Vagina (tissue), 2 donors: ENCODE measurements at places on chromosomes 6 and 20.

DNA sequence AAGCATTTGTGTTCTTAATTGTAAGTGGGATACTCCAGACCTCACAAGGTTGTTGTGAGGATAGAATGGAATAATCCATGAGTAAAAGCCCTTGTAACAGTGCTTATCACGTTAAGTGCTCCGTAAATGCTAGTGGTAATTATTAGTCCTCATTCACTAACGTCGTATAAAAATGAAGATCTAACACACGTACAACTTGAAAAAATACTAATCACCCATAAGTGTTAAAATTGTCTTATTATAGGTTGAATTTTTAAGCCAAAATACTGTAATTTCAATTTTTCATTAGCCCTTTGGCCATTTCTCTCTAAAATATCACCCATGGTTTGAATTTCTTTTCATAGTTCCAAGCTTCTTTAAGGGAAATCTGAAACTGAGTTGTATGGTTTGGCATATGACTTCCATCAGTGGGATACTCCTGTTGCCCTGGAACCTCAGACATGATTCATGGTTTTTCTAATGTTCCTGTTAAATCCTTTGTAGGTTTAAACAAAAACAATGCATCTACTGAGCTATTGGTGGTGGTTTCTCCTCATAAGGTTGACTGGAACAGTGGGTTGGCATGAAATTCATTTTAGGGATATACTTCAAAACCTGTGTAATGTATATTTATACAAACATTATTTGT is 19.1 kb downstream of the XRN2 start:
- DNase-seq: no peak
- H3K4me3 ChIP-seq: no peak overlapping the region
- no peaks in the 10 kb centered on the region for H3K36me3 ChIP-seq
- peaks cover 33% of the 10 kb centered on the region for H3K4me1 ChIP-seq
- H3K27me3 ChIP-seq: no peaks in the 10 kb centered on the region

- no peak overlapping the region for H3K4me3 ChIP-seq
- H3K27ac ChIP-seq: no peak overlapping the region
- no peaks in the 10 kb centered on the region for H3K36me3 ChIP-seq
These were observed 144.8 kb upstream of the FOXA2 start for GRCh38 chr20:22729180-22729579.

DNA sequence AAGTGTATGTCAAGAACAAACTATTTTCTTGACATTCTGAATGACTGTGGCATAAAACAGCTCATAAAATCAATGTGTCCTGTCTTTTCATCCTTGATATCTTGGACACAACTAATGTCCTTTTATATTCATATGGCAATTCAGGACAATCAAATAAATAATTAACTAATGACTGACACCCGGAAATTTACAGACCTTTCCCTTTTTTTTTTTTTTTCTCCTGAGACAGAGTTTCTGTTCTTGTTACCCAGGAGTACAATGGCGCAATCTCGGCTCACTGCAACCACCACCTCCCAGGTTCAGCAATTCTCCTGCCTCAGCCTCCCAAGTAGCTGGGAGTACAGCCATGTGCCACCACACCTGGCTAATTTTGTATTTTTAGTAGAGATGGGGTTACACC is 107.1 kb upstream of the LGSN start:
- H3K4me3 ChIP-seq: no peak overlapping the region
- no peak for DNase-seq
- H3K27ac ChIP-seq: no peak overlapping the region
- no peaks in the 10 kb centered on the region for H3K27me3 ChIP-seq

DNA sequence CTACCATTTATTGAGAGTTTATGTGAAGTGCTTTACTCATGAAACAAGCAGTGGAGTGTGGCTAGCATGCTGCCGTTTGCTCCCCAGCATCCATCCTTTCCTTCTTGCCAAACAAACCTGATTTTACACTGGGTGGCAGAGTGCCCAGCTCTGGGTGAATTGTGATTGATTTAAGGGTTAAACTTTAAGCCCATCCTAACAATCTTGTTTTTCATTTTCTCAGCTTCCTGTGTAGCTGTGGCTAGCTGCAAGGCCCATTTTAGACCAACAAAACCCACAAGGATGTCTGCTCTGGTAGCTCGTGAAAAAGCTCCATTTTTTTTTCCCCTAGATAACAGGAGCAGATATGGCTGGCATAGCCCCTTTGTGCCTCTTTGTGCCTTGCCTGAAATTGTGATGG is 77.7 kb upstream of the KCNG1 start:
- DNase-seq: no peak
- H3K4me1 ChIP-seq: no peaks in the 10 kb centered on the region
- no peaks in the 10 kb centered on the region for H3K27me3 ChIP-seq
- no peak overlapping the region for H3K27ac ChIP-seq
- H3K36me3 ChIP-seq: no peaks in the 10 kb centered on the region

DNA sequence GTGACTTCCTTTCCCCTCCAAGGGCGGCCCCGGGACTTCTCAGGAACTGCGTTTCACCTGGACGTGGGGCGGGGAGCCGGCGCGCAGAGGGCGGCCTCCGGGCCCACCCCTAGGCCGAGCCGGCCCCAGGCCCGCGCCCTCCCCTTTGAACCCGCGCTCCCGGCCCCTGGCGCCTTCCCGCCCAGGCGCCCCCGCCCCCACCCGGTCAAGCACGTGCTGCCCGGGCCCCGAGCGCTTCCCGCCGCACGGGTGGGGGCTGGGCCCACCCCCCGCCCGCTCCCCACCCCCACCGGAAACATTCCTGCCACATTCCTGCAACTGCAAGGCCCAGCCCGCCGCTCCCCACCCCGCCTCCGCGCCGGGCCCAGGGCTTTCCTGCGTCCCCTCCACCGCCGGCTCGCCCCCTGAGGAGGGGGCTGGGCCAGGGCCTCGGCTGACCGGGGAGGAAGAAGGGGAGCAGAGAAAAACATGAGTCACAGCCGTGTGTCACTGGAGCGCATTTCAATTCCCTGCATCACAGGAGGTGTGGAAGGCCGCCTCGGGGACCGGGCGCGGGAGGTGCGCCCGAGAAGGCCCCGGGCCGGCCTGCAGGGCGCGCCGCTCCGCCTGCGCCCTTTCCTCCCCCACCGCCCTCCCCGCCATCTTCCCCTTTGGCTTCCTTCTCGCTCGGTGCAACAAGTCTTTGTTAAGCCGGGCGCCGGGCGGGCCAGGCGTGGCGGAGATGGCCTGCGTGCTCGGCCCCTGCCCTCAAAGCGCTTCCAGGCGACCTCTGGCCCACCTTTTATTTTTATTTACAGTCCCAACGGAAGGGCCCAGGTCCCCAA is 1.2 kb upstream of the HMGA1 start:
- no peak for DNase-seq
- peak overlapping the region; percentile 94 for H3K27ac ChIP-seq
- peaks cover 19% of the 10 kb centered on the region for H3K4me1 ChIP-seq
- H3K27me3 ChIP-seq: no peaks in the 10 kb centered on the region
- peak overlapping the region; percentile 42 for H3K4me3 ChIP-seq
- H3K36me3 ChIP-seq: no peaks in the 10 kb centered on the region

GRCh38 chr6:159234102-159234553 is 64.9 kb downstream of the FNDC1 start:
- H3K4me1 ChIP-seq: no peaks in the 10 kb centered on the region
- H3K27me3 ChIP-seq: no peaks in the 10 kb centered on the region
- H3K36me3 ChIP-seq: no peaks in the 10 kb centered on the region
- DNase-seq: no peak
- no peak overlapping the region for H3K4me3 ChIP-seq

- no peak for DNase-seq
These were observed 80.3 kb upstream of the AFDN start for GRCh38 chr6:167746390-167746907.

DNA sequence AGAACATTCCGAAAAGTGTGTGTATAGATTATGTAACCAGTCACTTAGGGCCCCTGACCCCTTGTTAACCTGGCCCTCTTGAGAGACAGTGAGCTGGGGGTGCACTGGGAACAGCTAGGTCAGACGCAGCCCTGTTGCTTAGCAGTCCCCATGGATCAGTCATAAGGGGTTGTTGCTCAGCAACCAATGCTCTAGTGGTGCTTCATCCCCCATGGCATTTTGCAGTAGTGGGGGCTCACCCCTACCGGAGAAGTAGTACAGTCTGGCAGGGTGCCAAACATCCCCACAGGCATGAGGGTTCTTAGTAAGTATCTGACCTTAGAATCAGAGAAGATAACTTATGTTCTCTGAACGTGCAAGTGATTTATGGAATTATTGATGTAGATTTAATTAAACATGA is 12.3 kb downstream of the PKIB start:
- no peaks in the 10 kb centered on the region for H3K36me3 ChIP-seq
- DNase-seq: no peak
- no peaks in the 10 kb centered on the region for H3K27me3 ChIP-seq

DNA sequence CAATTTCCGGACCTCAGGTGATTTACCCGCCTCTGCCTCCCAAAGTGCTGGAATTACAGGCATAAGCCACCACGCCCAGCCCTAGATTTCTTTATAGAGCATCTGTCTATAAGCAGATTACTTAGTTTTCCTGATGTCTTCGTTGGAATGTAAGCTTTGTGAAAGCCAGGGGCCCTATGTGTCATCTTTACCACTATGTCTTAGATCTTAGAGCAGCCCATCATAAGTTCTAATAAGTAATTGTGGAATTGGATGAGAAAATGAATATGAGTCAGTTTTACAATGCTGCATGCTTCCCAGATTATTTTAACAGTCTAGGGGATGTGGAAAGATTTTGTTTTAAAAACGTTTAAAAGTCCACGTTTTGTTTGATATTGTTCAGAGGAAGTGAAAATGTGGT is 9.1 kb upstream of the ZBTB2 start:
- no peak overlapping the region for H3K27ac ChIP-seq
- no peak overlapping the region for H3K4me3 ChIP-seq
- DNase-seq: no peak
- H3K36me3 ChIP-seq: peaks cover 11% of the 10 kb centered on the region

GRCh38 chr20:8215361-8215781 is 83.3 kb downstream of the PLCB1 start:
- no peak overlapping the region for H3K27ac ChIP-seq
- H3K27me3 ChIP-seq: no peaks in the 10 kb centered on the region
- no peaks in the 10 kb centered on the region for H3K4me1 ChIP-seq
- no peak overlapping the region for H3K4me3 ChIP-seq
- no peaks in the 10 kb centered on the region for H3K36me3 ChIP-seq
- DNase-seq: no peak

DNA sequence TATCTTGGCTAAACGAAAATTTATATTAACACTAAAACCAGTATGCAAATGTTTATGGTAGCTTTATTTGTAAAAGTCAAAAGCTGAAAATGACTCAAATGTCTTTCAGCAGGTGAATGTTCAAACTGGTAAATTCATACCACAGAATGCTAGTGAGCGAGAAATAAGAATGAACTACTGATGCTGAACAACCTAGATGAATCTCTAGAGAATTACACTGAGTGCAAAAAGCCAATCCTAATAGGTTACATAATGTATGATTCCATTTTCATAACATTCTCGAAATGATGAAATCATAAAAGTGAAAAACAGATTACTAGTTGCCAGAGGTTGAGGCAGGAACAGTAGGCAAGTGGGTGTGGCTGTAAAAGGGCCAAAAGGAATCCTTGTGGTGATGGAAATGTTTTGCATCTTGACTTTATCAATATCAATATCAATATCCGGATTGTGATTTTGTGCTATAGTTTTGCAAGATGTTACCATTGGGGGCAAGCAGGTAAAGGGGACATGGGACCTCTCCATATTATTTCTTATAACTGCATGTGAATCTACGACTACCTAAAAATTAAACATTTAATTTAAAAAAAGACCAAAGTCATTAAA is 26.1 kb downstream of the ZNF311 start:
- H3K36me3 ChIP-seq: no peaks in the 10 kb centered on the region
- H3K4me3 ChIP-seq: no peak overlapping the region
- DNase-seq: no peak
- H3K27me3 ChIP-seq: no peaks in the 10 kb centered on the region

GRCh38 chr20:59078231-59078630 is 35.6 kb upstream of the PRELID3B start:
- no peak for DNase-seq
- no peaks in the 10 kb centered on the region for H3K27me3 ChIP-seq
- no peak overlapping the region for H3K27ac ChIP-seq
- H3K36me3 ChIP-seq: no peaks in the 10 kb centered on the region
- H3K4me1 ChIP-seq: no peaks in the 10 kb centered on the region

DNA sequence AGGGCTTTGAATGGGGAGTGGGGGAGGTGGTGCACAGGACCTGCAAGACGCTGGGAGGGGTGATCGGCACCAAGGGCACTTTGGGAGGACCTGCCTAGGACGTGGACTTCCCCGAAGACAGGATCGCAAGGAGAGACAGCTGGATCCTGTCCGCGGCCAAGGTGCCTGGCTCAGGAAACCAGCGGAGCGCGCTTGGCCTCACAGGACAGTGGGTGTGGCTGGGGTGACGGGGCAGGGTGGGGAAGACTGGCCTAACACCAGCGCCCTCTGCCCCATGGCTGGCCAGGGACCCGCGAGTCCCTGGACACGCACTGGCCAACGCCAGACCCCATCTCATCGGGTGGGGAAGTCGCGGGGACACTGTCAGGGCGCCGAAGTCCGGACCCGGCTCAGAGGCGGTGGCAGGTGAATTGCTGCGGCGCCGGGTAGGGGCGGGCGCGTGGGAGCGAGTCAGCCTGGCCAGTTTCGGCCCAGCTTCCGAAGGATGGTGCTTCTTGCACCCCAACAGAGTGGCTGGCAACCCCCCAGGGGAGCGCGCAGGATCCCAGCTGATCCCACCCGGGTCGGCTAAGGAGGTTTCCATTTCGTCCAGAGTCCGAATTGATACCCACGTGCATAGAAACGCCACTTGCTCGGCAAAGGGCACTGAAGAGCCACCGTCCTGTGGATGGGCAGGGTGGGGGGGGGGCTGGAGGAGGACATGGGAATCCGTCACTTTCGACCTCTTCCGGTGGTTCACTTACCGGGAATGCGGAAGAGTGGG is 785 bp upstream of the THBD start:
- peak overlapping the region; percentile 48 for H3K4me3 ChIP-seq
- H3K27me3 ChIP-seq: no peaks in the 10 kb centered on the region
- no peaks in the 10 kb centered on the region for H3K36me3 ChIP-seq
- H3K27ac ChIP-seq: peak overlapping the region; percentile 67
- no peak for DNase-seq

DNA sequence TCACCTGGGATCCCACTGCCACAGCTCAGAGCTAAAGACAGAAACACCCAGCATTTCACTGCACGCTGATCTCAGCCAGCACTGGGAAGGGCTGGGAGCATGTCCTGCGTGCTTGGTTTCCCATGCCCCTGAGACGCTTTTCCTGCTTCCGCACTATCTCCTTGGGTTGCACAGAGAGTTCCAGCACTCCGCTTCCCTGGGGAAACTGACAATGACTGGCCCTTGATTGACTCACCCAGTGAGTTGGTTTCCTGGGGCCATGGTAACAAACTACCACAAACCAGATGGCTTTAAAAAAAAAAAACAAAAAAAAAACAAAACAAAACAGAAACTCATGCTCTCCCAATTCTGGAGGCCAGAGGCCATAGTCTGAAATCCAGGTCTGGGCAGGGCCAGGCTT is 14.8 kb upstream of the MAS1L start:
- no peaks in the 10 kb centered on the region for H3K4me1 ChIP-seq
- no peak for DNase-seq
- no peak overlapping the region for H3K4me3 ChIP-seq
- no peaks in the 10 kb centered on the region for H3K27me3 ChIP-seq
- no peaks in the 10 kb centered on the region for H3K36me3 ChIP-seq

- no peaks in the 10 kb centered on the region for H3K36me3 ChIP-seq
- no peak overlapping the region for H3K27ac ChIP-seq
These were observed 103.5 kb downstream of the MAP7 start for GRCh38 chr6:136446579-136447187.
